ENCODE measurements at places on chromosomes 12 and 14. TPM values are rescaled to one million over a fixed set of nuclear protein-coding genes. Genes with fewer than 3 reads are reported as not detected.

AVPR1A gene
- total RNA-seq, result 0.24 TPM

DDHD1 gene
- total RNA-seq, result 16.1 TPM

DNA sequence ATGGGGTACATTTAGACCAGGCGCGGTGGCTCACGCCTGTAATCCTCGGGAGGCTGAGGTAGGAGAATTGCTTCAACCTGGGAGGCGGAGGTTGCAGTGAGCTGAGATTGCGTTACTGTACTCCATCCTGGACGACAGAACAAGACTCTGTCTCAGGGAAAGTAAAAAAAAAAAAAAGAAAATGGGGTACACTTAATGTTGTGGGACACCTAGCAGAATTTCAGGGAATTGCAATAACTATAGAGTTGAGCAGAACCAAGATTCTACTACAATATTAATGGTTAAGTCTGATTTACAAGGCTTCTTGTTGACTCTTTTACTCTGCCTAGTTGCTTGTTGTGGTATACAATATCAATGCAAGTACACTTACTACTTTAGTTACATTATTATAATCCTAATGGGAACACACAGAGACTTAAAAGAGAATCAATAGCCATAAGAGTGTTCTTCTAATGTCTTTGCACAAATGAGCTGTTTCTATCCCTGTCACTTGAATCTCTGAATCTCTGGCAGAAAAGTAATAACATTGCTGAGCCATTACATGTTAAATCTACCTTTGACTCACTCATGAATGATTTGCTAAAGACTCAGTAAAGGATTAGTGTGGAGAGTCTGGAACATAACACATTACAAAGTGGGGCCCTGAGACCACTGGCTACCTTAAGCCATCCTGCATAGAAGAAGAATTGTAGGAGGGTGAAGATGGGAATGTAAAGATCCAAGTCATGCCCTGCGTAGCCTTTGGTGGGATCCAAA lies 22.7 kb downstream of the BEST3 start:
- DNase-seq, result no peak

DNA sequence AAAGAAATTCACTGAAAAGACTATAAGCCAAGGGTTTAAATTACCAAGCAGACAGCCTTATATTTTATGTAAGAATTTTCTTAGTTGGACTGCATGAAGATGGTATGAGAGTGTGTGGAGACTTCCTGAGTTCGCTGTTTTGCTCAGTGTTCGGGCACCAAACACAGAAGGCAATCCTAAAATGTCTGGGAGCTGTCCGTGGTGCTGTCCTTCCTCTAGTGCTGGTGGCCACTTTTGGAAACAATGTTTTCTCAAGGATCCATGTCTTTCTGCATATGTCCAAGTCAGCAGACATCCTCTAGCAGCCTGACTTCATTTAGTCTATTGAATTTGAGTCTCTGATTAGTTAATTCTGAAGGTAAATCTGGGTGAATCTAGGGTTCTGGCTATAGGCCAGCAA lies 135.8 kb downstream of the SLC8A3 start:
- DNase-seq, result peak; percentile 57

DNA sequence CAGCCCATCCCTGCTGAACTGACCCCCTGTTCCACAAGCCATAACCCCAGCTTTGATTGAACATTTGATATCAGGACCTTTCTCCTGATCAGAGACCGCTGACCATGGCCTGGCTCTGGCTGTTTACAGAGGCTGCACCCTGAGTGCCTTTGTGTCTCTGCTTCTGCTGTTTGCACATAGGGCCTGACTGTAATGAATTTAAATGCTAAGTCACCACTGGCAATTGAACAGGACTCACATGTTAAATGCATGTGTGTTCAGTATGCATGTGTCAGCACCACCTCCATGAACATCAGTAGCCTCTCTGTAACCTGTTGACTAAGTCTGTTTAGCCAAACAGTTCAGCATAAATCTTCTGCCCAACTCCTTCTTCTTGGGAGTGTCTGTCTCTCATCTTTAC lies 690.3 kb downstream of the TMEM121 start:
- DNase-seq, result no peak

DNA sequence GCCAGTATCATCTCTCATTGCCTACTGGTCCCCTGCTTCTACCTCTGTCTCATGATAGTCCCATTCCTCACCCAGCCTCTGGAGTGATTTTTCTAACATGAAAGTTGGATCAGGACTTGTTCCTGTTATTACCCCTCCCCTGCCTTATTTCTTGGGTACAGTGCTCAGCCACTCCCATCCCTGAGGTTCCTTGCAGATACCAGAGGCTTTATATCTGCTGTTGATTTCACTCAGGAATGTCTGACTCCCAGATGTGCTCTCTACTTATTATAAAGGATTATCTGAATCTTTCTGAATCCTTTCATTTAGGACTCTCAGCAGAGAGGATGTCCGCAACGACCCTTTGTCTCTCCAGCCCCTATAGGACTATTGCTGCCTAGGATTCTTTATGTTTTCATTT lies 111.2 kb downstream of the LRRK2 start:
- DNase-seq, result no peak

GRCh38 chr12:25811656-25812126 lies 146.8 kb upstream of the RASSF8 start:
- no peak for DNase-seq

CLEC1B gene
- not detected for total RNA-seq

HOMEZ gene
- total RNA-seq, result 9.4 TPM

DNA sequence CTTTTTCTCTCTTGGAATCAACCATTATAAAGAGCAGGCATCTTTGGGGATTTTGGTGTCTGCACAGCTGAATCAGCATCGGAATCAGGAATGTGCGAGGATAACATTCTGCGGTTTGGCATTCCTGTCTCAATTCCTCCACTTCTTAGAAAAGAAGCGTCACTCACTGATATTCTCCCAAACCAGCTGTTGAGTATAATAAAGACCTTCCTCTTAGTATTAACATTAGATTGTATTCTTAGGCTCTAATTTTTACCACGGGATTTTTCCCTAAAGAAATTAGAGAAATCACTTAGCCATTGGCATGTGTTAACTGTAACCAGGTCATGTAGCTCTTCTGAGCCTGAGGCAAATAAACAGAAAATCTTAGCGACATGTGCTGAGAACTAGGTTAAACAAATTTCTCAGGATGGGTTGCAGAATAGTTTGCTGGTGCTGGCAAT lies 128.7 kb downstream of the TMX1 start:
- no peak for DNase-seq

ASCL1 gene
- total RNA-seq, result 0.07 TPM

KRT79 gene
- not detected for total RNA-seq

LMNTD1 gene
- not detected for total RNA-seq

RPS6KL1 gene
- total RNA-seq, result 10.6 TPM

ZC2HC1C gene
- 1.3 TPM for total RNA-seq

DEGS2 gene
- 0.53 TPM for total RNA-seq
